ENCODE measurements at places on chromosomes 16 and 17.

- no peak for DNase-seq
Measured at GRCh38 chr16:4676831-4677230, 16.5 kb upstream of the NUDT16L1 start.

DNA sequence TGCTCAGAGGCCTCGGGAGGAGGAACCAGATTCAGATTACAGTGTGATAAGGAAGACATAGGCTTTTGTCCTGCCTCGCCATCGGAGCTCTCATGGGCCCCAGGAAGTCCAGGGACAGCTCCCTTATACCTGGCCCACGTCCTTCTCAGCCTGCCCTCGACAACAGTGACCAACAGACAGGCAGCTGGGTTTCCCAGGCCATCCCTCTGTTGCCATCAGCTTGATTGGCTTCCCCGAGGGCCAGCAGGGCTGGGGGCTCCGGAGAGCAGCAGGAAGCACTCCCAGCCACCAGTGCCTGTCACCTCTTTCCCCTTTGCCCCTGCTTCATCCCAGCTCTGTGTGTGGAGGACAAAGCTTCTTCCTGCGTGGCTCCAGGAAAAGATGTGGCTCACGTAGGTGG lies 17.6 kb downstream of the CD300A start:
- DNase-seq = peak; percentile 31

- no peak for DNase-seq
Measured at GRCh38 chr16:6148361-6148760, 1050.8 kb upstream of the EEF2KMT start.

DNA sequence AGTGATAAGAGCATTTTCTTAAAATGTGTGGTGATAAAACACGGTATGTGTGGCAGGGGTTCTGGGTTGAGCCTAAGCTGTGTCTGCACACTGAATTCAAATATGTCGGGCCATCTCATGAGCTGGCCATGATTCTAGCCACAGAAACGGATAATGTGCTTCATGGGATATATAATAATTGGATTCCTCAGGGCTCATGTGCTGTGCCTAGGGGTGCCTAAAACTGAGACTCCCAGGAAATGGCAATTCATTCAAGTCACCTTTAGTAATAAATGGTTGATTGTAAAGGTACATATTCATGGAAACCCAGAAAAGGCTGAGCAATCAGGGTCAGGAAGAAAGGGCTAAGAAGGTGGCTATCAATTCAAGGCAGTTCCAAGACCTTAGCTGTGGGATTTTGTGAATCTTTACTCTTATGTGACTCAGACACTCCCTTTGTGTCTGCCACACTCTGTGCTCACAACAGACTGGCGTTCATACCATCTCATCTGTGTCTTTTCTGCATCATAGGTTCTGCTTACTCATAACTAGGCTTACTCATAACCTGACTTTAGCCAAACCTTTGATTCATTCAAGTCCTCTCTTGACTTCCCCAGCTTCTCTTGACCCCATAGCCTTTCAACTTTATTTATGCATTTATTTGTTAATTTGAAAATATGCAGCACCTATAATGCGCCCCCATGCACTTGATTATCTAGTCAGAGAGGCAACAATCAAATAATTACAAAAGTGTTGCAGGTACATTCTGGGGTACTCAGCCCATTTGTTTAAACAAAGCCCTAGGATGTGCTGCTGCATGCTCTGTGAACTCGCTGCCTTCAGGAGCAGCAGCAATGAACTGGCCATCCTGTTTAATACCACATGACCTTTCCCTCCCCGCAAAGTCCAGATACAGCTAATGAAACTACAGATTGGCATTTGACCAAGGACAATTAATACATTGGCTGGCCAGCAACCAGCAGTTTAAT lies 28.4 kb upstream of the MED13 start:
- no peak for DNase-seq

GRCh38 chr17:58327363-58328194 lies 1.0 kb downstream of the TSPOAP1 start:
- DNase-seq = no peak

DNA sequence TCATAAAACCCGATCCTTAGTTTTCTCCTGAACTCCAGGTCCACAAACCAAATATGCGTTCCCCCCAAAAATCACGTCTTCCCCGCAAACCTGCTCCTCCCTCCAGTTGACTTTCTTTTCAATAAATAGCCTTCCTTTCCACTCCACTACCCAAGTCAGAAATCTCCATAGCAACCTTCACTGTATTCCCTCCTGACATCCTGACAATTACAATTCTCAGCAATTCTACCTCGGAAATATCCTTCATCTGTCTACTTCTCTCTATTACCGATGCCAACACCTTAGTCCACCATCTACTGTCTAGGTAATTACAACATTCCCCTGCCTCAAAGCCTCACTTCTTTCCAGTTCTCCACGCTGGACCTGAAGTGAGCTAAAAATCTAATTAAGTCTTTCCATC lies 50.7 kb downstream of the SMURF2 start:
- DNase-seq = no peak

GRCh38 chr16:734208-734980 lies 6.4 kb downstream of the CIAO3 start:
- no peak for DNase-seq

- DNase-seq = peak; percentile 70
Measured at GRCh38 chr16:3020247-3020603, at the start of gene TNFRSF12A. Gene TNFRSF12A (plus strand): TSS chr16:3020368. CDS start chr16:3020398, 30 bp downstream.

DNA sequence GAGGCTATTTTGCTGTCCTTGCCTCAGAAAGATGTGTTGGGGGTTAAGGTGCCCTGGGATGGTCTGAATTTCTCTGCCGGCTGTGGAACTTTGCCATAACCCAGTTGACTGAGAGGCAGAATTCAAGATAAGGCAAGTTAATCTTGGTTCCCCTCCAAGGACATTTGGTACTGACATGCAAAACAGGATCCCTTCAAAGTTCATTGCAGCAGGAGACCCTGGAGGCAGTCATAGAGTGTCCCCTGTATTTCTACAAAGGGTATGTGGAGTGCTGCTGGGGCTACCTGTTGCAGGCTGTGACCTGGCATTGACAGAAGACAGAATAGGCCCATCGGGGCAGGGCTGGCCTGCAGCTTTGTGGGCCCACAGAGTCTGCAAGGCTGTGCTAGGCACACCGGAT lies 135.6 kb upstream of the IRX3 start:
- peak; percentile 36 for DNase-seq

GRCh38 chr17:57517273-57517631 lies 227.8 kb downstream of the CCDC182 start:
- no peak for DNase-seq

- DNase-seq = peak; percentile 99
Measured at GRCh38 chr17:7889166-7889955, 772 bp downstream of the CHD3 start.

- DNase-seq = peak; percentile 63
Measured at GRCh38 chr16:50304467-50305440, 38.4 kb downstream of the ADCY7 start.

DNA sequence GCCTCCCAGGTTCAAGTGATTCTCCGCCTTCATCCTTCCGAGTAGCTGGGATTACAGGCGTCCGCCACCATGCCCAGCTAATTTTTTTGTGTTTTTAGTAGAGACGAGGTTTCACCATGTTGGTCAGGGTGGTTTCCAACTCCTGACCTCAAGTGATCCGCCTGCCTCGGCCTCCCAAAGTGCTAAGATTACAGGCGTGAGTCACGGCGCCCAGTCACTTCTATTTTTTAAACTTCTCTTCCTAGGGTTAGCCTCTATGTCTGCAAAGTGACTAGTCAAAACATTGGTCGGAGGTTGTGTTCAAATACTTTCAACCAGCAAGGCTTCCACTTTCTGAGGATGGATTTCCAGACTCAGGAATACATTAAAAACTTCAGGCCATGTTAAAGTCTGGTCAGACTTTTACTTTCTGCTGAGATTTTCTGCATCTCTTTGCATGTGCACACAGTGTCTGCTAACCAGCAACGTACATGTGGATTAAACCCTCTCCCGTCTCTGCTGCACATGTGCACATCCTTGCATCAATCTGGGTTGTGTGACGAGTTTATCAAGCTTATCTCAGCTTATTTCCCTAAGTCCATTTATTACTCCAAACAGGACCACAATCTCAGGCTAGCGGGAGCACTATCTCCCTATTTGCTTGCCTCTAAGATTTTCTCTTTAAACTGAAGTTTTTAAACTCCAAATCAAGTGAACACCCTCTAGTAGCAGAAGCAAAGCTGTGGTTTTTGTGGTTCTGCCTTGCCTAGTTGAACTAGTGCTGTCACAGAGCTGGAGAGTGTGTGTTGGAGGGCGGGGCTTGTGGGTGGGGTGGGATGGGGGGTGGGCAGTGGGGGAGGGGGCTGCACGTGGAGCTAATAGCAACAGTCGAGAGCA lies 525.2 kb upstream of the GOT2 start:
- DNase-seq = no peak

GRCh38 chr17:14310101-14310500 lies 9.2 kb downstream of the HS3ST3B1 start:
- DNase-seq = no peak

DNA sequence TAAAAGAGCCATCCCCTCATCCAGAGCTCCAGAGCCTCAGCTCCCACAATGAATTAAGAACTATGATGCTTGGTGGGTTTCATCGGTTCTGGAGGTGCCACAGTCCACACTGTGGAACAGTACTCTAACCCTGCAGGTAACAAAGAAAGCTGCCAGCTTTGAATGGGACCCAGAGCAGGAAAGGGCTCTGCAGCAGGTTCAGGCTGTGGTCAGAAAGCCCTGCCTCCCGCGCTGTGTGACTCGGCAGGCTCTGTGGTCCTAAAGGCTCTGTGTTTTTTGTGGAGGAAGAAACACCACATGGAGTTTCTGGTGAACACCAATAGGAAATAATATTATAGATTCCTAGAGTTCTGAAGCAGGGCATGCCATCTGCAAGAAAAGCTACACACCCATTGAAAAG lies 32.5 kb downstream of the MRPS23 start:
- no peak for DNase-seq

- no peak for DNase-seq
Measured at GRCh38 chr16:75820672-75821071, 94.4 kb upstream of the CPHXL start.

DNA sequence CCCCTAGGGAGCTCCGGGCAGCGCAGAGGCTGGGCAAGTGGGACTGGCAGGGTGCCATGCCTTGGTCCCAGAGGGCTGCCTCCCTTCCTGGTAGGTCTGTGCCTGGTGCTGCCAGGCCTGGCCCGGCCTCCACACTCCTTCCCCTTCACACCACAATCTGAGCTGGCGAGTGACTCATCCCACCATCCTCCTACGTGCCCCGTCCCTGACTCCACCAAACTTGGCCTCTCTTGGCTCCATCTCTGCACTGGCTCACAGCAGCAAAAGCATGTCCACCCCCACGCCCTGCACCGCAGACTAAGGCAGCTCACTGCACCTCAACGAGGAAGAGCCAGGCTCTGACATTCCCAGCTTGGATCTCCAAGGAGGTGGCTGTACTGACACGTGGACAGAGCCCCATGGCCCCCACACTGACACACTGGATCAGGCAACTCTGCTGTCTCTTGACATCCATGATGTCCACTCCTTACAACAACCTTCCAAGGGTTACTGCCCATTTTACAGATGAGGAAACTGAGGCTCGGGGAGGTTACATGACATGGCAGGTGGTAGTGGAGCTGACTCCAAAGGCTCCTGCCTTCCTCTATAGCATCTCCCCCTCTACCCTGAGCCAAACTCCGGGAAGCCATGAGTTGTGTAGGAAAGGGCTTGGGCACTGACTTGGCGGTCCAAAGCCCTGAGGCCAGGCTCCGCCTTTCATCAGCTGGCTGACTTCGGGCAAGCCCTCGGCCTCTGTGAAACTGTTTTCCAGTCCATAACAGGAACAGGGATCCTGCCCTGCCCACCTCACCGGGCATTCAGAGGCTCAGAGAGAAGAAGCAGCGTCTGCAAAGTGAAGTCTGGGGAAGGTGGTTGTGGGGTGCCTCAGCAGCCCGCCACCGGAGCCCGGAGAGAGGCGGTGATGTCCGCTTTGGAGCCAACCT lies 20.1 kb upstream of the KRT19 start:
- peak; percentile 64 for DNase-seq

DNA sequence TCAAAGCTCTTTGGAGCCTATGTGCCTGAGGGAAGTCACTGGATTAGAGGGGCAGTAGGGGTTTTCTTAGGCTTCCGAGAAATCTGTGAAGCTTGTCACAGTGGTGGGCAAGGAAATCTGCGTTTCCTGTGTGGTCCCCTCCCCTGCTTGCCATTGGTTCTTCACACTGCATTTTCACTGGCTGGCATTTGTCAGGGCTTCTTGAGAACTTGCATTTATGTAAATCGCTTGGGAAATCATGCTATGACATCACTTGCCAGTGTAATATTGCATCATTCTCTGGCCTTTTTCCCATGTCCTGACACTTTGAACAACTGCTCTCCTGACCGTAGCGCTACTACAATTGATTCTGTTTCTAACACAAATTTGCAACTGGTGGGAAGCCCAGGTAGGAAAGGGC lies 1.8 kb downstream of the CACNG3 start:
- DNase-seq = no peak

GRCh38 chr16:66824006-66824405 lies 6.8 kb downstream of the NAE1 start:
- no peak for DNase-seq

DNA sequence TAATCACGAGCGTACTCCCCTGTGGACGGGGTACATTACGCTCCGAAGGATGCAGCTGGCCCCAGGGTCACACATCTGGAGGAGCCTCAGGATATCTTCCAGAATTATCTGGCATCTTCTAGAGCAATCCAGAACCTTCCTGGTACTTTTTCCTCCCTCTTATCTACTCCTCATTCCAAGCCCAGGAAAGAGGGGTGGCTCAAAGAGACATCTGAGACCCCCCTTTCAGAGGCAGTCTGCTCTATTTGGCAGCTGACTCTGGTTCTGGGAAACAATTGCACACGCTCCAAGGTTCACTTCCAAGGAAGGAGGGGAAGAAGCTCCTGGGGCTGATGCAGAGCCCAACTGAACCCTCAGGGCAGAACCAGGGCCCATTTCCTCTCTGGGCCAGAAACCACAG lies 14.9 kb downstream of the RBFOX3 start:
- no peak for DNase-seq

DNA sequence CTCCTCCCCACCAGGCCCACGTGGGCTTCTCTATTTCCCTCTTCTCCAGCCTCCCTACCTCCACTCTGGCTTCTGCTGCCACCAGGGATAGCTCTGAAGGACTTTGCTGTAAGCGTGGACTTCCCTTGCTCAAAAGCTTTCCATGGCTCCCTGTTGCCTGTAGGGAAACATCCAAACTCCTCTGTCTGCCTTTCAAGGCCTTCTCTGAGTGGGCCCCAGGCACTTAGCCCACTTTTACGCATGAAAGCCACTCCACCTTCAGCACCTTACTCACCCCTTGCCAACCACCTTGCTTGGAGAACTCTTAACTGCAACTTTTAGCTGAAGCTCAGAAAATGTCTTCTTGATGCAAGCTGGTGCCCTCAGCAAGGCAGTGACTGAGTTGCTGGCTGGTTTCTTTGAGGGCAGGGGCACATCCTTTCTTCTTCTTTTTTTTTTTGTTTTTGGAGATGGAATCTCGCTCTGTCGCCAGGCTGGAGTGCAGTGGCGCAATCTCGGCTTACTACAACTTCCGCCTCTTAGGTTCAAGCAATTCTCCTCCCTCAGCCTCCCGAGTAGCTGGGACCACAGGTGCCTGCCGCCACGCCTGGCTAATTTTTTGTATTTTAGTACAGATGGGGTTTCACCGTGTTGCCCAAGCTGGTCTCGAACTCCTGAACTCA lies 52.0 kb upstream of the DLX4 start:
- DNase-seq = no peak

GRCh38 chr17:76420356-76421043 lies 32.5 kb downstream of the UBE2O start:
- peak; percentile 28 for DNase-seq
